Midbrain (tissue), 1 donor: ENCODE measurements at places on chromosomes 3 and 15.
A peak's percentile ranks its signal among the peaks of the same experiment; 100 is the strongest.

DNA sequence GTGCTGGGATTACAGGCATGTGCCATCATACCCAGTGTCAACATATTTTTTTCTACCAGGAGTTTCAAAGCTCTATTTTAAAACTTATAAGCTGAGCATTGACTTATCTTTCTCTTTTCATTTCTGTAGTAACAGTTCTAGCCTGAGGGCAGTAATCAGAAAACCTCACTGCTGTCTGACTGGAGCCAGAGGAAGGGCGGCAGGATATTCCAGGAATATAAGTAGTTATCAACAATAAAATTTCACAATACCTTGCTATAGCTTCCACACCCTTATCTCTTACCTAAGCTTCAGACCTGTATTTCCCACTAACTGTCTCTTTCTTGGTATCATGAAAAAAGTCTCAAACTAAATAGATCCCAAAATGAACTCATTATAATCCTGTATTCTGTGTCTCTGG is 5.1 kb upstream of the NEDD4 start:
- DNase-seq = no peak

GRCh38 chr3:133915685-133916658 is 20.3 kb upstream of the RAB6B start:
- DNase-seq = no peak

- no peak for DNase-seq
These were observed 3.4 kb upstream of the TRIM71 start for GRCh38 chr3:32814361-32814760.

GRCh38 chr15:80260551-80260950 is 8.5 kb upstream of the CTXND1 start:
- no peak for DNase-seq

DNA sequence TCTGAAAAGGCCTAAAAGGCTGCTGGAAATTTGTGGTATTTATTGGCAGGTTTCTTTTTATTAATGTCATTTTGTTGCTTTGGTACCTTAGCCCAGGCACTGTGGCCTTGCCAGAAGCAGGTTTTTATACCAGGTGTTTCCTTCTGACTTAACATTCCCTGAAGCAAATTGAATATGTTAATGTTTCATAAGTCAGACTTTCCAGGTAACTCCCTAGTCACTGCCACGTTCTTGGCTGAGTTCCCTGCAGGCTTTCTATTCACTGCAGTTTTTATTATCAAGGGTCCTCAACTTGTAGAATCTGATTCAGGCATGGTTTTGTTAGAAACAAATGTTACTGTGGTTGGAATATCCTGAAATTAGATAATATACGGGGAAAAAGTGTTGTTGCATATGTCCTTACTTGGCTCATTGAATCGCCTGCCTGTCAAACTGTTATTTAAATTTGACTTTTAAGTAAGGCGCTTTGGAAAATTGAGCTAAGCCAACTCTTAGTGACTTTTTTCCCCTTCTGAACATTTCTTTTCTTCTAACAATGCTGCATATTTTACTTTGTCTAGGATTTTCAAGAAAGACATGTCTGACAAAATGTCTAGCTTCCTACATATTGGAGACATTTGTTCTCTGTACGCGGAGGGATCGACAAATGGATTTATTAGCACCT is 22.9 kb downstream of the ITPR1 start:
- no peak for DNase-seq

DNA sequence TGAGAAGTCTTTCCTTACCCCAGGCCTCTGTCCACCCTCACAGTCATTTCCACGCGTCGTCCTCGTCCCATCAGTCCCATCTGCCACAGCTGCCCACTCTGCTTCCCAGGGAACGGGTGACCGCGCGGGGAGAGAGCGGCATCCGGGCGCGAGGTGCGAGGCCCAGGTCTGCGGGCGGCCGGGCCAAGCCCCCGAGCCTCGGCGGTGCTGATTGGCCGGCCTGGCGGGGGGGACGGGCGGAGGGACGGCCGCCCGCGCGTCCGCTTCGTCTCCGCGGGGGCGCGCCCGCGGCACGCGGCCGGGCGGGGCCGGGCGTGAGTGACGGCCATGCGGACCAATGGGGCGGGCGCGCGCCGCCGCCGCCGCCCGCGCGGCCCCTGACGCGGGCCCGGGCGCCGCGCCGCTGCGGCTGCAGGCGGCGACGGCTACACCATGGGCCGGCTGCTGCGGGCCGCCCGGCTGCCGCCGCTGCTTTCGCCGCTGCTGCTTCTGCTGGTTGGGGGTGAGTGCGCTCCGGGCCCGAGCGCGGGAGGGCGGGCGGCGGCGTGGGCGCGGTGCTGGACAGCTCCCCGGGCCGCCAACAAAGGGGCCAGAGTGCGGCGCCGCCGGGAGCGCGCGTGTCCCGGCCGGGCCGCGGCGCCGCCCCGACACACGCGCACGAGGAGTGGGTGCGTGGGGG is at the start of gene PODXL2:
Gene PODXL2, plus strand, starts transcription at position 398 of the 679 bp plus-strand sequence. Its CDS starts 35 bp downstream, at position 433.
- DNase-seq = peak; percentile 30

DNA sequence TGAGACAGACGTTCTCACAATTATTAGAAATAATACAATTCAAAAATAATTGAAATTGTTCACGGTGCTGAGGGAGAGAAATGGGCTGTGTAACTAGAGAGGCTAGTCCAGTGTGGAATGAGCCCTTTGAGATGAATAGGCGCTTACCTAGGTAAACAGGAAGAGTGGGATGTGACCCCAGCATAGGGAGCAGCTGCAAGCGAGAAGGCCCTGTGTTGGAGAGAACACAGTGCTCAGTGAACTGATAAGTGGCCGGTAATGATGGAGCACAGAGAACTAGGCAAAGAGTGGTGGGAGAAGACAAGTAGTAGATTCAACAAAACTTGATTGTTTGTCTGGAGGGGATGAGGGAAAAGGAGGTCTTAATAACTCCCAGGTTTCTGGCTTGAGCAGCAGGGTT is 103.9 kb downstream of the HCN4 start:
- DNase-seq = no peak

DNA sequence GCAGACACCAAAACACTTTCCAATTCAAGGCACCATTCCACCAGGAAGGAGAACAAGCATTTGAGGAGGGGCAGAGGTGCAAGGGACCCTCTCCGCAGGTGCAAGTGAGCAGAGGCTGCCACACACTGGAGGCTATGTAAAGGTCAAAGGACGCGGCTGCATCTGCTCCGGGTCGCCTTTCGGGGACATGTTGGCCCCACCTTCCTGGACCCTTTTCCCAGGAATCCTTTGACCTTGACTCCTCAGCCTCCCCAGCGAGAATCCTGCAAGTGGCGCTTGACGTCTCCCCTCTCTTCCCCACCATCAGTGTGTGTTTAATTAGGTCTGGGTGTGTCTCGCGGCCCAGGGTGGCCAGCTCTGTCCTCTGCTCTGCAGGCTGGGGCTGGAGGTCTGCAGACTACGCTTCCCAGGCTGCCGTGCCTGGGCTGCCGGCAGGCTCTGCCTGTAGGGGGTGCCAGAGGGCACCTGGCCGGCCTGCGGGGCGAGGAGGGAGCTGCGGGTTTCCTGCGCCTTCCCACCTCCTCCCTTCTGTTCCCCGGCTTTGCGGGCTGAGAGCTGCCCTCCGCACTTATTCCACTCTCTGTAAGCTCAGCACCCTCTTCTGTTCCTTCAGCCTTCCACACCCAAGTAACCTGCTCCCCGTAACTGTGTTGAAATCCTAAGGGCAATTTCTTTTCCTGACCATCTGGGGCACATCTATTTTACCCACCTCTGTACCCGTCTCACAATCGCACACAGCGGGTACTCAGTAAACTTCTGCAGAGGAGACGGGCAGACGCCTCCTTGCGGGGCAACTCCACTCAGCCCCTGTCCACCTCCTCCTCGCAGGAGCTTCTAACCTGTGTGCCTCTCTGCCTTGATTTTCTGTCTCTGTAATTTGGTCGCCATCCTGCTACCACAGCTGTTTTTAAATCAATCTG is 129.8 kb downstream of the NSMCE3 start:
- peak; percentile 63 for DNase-seq

DNA sequence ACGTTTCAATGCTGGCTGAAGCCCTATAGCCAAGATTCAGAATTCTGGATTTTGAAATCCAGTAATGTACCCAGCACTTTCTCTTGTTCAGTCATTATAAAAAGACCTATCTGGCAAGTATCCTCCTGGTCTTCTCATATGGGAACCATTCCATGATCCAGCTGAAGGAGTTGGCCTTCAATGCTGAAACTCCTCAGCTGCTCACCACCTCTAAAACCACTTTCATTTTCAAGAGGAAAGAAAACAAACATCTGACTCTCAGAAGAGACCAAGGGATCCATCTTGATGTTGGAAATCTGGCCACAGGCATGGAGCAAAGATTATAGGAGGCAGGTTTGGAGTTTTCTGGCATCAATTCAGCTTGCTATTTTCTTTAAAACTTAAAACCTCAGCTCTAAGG is 235.4 kb downstream of the FMN1 start:
- no peak for DNase-seq

GRCh38 chr3:173893066-173893465 is 495.5 kb downstream of the NLGN1 start:
- no peak for DNase-seq

DNA sequence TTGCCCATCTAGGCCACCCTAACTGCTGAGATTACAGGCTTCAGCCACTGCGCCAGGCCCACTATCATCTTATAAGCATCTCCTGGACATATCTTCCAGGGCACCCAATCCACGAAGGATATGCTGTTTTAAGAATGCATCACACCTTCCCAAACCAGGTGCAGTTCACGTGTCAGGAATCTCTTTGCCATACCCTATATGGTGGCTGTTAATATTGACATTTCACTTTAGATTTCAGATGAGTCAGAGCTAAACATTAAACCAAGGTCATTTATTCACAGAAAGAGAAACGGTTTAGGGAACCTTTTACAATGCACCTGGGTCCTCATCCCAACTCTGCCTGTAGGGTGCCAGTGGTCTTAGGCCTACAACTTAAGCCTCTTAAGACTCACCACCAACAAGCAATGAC is 85.7 kb downstream of the TBL1XR1 start:
- DNase-seq = no peak

- DNase-seq = peak; percentile 13
These were observed 256.5 kb downstream of the SHQ1 start for GRCh38 chr3:72591522-72592421.

DNA sequence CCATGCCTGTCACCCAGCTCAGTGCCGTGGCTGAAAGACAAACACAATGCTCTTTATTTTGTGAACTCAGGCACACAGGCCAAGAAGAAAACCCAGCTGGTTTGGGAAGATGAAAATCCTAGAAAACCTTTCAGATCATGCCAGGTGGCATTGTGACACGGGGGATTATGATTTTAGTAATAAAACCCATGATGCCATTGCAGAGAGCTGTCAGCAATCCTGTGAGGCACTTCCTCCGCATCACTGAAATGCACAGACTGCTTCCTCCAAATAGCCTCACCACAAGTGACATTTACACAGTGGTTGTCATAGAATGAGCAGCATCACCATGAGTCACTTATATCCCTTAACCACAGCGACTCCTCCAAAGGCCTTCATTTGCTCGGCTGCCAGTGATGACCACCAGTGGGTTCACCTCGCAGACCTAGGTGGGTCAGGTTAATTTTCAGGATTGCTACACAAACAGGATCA is 22.7 kb downstream of the ABHD6 start:
- peak; percentile 25 for DNase-seq

- peak; percentile 82 for DNase-seq
These were observed 4.4 kb upstream of the SYNM start for GRCh38 chr15:99100245-99101173.

DNA sequence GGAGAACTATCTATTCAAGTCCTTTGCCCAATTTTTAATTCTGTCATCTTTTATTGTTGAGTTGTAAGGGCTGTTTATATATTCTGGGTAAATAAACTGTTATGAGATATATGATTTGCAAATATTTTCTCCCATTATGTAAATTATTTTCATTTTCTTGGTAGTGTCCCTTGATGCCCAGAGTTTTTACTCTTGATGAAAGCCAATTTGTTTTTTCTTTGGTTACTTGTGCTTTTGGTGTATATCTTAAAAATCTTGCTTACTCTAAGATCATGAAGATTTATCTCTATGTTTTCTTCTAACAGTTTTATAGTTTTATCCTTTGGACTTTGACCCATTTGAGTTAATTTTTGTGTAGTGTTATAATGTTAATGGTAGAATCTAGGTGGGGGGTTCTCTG is 44.5 kb downstream of the TIMP4 start:
- DNase-seq = no peak

DNA sequence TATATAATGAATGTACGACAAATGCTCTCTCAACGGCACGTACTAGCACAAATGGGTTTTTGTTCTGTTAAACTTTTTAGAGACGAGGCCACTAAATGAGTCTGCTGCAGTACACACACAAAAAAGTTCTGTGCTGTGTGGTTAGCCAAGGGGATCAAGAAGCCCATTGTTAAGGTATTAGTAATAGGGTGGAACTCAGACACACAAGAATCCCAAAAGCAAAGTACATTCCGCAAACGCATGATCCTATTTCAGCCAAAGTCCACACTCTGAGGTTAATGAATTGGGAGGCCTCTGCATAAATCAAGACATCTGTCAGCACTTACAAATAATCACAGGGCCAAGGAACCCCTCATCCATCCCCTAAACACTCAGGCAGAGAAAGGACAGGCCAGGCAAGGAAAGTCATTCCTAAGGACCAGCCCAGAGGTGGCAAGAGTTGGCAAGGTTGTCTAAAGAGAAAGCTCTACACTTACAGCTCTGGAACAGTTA is 12.1 kb downstream of the OSBPL10 start:
- DNase-seq = no peak

DNA sequence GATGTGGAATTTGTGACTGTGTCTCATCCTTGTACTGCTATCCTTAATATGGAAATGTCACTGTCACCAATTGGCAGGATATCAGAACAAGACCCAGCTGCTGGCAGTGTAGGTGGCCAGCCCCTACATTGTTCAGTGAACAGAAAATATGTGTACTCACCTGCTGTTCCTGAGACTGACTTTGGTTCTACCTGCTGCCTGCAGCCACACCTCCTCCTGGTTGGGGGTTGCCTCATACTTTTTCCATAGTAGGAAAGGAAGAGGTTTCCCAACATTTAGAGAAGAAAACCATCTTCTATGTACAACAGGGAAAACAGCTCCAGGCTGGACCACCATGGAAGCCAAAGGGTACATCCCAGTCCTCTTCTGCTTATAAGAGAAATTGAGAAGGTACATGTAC is 35.9 kb downstream of the SLC12A1 start:
- DNase-seq = no peak

DNA sequence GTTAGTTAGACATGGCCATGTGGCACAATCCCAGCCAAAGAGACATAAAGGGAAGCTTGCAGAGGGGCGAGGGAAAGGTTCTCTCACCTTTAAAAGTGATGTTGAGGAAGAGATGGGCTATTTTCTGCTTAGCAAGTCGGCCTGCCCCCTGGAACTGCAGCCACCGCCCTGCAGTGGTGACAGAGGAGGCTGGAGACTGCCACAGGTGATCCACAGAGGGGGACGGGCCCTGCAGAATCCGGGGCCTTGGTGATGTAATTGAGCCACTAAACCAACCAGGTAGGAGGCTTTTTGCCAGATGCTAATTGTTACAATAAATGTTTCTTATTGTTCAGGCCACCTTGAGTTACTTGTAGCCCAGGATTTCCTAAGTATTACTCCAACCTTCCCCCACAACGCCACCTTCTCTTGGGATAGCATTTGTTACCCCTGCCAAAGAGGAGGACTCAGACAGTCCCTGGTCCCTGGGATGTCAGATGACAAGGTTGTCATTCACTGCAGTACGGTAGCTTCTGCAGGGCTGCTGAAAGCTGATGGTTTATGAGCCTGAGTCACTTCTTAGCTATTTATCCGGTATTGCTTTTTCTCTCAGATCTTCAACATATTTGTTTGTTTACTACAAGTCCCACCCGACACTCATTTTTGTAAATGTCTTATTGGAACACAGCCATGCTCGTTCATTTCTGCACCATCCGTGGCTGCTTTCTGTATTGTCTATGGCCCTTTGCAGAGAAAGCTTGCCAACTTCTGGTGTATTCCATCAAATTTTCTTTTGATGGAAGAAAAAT is 63.3 kb upstream of the SEC61A1 start:
- no peak for DNase-seq

- DNase-seq = peak; percentile 35
These were observed 9.2 kb downstream of the CTXND1 start for GRCh38 chr15:80242802-80243201.
